AG08395 (cell line): ENCODE measurements at places on chromosomes 11 and 22.
A peak's percentile ranks its signal among the peaks of the same experiment; 100 is the strongest.

DNA sequence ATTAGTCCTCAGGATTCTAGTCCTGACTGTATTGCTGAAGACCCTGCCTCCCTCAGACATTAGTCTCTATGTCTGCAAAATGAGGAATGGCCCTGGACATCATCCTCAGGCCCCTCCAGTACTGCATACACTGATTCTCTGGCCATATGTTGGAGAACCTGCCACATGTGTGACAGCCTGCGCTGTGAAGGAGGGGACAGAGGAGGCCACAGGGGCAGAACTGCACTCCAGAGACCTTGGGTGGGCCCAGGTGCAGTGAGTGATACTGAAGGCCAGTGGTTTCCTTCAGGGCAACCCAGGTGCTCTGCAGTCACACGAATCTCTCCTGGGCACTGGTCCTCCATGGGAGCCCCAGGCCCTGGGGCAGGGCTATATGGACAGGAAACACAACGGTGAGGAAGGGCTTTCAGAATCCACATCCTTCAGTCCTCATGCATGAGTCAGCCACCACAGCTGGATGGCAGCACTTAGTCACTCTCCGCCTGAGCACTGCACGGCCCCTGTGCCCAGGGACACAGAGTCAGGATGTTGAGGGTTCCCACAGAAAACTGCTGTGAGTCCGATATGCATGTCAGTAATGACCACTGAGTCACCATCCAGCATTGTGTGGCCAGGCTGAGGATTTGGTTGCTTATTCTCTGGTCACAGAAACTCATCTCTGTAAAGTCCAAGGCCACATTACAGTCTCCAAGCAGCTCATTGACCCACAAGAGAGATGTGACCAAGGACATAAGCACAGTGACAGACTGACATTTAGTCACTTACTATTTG, 39.7 kb downstream of the ME3 start:
- DNase-seq: peak; percentile 95

DNA sequence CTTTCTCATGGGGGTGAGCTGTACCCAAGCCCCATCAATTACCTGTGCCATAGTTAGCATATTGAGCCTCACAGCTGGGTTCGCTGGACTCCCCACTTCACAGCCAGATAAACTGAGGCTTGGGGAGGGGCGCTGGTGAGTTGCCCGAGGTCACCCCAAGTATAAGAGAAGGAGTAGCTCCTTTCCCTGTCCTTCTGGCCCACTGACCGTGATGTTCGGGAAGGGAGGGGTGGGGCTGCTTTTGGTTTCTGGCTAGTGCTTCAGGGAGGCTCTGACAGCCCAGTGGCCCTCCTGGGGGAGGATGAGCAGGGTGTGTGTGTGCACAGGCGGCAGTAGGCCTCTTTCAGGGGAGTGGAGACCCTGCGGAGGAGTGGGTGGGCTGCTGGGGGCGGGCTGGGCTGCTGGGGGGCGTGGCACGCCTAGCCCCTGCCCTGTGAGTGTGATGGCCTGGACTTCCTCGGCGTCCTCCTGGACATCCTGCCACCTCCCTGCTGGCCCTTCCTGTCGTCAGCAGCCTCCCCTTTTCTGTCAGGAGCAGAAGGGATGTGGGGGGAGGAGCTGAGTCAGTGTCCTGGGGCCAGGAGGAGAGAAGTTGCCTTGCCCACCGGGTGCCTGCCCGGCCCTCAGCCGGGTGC, 50.3 kb downstream of the TRIOBP start:
- DNase-seq: peak; percentile 32

GRCh38 chr11:25928076-25928475, 403.9 kb upstream of the ANO3 start:
- no peak for DNase-seq

DNA sequence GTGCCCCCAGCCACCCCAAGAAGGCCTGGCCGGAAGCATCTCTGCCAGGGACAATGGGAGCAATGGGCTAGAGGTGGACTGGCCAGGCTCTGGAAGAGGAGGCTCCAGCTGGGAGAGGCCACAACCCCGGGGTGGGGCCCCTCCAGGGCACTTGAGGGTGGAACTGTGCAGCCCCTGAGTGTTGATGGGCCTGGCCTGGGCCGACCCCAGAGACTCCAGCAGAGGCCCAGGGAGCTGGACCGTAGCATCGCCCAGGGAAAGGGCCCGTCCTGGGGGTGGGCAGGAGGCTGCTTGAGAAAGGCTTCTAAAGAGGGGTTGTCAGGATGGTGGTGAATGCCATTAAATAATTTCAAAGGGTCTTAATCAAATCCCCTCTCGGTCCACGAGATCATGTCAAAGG, 30.4 kb downstream of the CDKN1C start:
- DNase-seq: no peak

- peak; percentile 47 for DNase-seq
Measured at GRCh38 chr11:66277471-66278362, at the start of gene CNIH2. CNIH2 (plus strand) TSS chr11:66278175; CDS start chr11:66278457, 282 bp downstream.

DNA sequence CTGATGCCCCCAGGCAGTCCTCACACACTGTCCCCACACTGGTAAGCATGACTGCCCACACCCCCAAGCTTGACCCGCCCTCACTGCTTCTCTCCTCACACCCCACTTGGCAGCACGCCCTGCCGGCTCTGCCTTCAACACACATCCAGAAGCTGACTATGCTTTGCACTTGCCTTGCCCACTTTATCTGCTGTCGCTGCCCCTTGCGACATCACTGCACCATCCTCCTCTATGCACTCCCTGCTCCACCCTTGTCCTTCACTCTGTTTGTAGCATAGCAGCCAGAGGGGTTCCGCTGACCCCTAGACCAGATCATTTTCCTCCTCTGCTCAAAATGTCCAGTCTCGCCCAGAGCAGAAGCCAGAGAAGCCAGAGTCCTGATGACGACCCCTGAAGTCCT, 25.3 kb upstream of the SLC25A1 start:
- no peak for DNase-seq

- no peak for DNase-seq
Measured at GRCh38 chr11:67665541-67666302, 8.7 kb downstream of the ALDH3B2 start.

DNA sequence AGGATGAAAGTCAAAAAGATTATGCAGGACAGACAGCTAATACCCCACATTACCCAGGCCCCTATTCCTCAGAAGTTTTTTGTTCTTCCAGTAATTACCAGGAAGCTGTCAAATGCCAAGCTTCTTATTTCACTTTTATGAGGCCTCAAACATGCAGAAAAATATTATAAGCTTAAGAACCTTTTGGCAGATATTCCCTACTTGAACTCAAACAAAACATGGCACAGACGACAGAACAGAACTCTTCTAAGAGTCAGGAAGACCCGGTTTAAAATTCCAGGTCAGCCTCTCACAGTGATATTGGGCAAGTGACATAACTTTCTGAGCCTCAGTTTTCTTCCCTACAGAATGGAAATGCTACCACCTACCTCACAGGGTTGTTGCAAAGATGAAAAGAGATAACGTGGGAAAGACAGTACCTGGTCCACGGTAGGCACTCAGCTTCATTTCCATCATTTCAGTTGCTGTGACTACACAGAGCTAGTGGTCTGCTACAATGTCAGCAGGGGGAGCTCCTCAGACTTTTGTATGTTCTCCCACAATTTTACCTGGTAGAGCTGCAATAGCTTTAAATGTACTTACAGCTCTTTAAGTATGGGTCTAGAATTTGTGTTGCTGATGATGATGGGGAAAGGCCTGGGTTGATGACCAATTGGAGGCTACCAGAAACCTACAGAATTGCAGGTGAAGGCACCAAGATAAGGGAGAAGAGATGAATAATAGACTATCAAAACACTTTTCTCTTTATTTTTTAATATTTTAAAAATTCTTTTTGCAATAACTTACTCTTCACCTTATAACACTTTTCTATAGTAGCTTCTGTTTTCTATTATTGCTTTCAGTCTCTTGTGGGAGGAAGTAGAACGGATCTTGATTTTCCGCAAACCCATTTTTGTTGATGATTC, 98.3 kb upstream of the CHRM4 start:
- peak; percentile 33 for DNase-seq

GRCh38 chr11:129230006-129230405, 37.9 kb upstream of the ARHGAP32 start:
- DNase-seq: no peak

- no peak for DNase-seq
Measured at GRCh38 chr11:80529726-80530125, 1088.9 kb upstream of the TENM4 start.

- no peak for DNase-seq
Measured at GRCh38 chr11:19779740-19780139, 67.1 kb downstream of the NAV2 start.

DNA sequence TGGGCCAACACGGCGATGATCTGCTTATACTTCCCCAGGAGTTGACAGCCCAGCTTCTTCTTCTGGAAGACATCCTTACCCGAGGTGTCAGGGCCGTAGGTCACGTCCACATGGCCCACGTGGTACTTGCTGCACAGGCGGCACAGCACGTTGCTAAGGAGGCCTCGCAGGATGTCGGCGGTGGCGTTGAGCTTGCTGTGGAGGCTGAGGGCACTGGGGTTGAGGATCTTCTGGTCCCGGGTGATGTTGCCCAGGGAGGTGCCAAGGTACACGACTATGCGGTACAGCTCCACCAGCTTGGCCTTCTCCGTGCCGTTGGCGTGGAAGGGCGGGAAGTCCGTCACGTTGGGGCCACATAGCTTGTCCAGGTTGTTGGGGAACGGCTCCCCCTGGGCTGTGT, 2.9 kb downstream of the LIF start:
- DNase-seq: no peak

DNA sequence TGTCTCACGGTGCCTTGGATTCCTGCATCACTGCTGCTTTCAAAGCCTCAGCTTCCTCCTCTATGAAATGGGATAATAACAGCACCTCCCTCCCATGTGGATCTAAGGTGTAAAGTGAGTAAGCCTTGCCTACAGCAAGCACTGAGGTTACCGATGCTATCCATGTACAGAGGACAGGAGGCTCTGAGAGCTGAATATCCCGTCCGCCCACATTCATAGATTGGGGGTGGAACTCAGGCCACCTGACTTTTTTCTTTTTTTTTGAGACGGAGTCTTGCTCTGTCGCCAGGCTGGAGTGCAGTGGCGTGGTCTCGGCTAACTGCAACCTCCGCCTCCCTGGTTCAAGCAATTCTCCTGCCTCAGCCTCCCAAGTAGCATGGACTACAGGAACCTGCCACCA, 12.5 kb downstream of the PDGFB start:
- DNase-seq: no peak

GRCh38 chr22:33844273-33844672, 76.0 kb downstream of the LARGE1 start:
- no peak for DNase-seq

- peak; percentile 93 for DNase-seq
Measured at GRCh38 chr11:126163074-126163700, 48.3 kb downstream of the RPUSD4 start.

DNA sequence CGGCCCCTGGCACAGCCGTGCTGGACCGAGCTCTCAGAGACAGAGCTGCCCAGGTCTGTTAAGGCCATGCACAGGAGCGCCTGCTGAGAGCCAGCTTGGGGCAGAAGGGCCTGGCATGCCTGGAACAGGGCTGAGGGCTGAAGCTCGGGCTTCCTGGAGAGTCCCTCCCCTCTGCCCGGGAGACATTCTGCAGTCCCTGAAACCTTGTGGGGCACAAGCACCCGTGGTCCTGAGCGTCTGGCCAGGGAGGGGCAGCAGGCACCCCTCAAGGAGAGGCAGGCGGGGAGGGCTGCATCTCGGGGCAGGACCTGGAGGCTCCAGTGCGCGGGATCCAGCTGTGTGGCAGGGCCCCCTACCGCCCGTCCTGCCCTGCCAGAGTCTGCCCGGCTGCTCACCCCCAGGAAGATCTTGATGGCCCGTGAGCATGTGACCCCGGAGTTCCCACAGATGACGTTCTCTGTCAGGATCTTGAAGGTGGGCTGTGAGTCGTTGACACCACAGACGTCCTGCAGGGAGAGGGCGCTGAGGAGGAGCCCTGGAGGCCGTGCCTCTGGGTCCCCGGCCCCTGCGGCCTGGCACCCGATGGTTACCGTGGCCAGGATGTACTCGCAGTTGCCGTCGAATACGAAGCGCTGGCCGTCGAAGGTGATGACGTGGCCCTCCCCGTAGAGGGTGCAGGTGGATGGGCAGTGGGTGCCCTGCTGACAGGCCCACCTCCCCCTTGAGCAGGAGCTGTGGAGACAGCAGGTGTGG, 10.9 kb downstream of the MUC6 start:
- no peak for DNase-seq

GRCh38 chr11:73388265-73389133, 12.3 kb downstream of the RELT start:
- DNase-seq: no peak

DNA sequence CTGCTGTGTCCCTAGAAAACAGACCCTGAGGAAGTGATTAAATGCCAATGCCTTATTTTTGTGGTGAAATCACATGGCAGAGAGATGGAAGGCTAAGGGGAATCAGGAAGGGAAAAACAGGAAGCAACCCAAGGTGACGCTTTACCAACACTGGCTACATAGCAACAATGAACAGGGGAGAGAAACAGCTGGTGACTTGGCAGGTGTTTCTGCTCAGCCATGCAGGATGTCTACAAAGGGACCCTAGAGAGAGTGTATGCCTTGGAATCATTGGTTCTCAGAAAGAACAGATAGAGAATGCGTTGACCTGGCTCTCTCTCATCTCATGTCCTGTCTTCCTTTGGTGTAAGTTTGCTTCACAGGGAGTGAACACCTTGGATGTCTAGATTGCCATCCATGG, 911.9 kb downstream of the OPCML start:
- no peak for DNase-seq

- peak; percentile 73 for DNase-seq
Measured at GRCh38 chr11:47523490-47524225, 29.3 kb downstream of the CELF1 start.

- no peak for DNase-seq
Measured at GRCh38 chr22:21101877-21102638, 56.3 kb downstream of the LRRC74B start.

DNA sequence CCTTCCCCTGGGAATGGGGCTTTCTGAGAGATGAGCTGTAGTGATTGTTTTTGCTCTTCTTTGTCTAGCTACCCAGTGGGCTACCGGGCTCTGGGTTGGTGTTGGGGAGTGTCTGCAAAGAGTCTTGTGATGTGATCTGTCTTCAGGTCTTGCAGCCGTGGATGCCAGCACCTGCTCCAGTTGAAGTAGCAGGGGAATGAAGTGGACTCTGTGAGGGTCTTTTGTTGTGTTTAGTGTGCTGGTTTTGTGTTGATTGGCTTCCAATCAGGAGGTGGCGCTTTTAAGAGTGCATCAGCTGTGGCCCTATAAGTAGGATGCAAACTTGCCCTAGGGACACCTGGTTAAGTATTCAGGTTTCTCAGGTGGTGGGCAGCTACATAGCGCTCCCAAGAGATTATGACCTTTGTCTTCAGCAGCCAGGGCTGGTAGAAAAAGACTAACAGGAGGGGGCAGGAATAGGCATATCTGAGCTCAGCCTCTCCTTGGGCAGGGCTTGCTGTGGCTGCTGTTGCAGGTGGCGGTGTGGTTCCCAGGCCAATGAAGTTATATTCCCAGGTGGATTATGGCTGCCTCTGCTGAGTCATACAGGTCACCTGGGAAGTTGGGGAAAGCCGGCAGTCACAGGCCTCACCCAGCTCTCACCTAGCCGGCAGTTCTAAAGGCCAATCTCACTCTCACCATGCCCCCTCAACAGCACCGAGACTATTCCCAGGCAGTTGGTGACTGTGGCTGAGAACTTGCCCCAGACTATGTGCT, 315.7 kb upstream of the C11orf87 start:
- DNase-seq: no peak
